ENCODE measurements at places on chromosomes 13 and 19.

DNA sequence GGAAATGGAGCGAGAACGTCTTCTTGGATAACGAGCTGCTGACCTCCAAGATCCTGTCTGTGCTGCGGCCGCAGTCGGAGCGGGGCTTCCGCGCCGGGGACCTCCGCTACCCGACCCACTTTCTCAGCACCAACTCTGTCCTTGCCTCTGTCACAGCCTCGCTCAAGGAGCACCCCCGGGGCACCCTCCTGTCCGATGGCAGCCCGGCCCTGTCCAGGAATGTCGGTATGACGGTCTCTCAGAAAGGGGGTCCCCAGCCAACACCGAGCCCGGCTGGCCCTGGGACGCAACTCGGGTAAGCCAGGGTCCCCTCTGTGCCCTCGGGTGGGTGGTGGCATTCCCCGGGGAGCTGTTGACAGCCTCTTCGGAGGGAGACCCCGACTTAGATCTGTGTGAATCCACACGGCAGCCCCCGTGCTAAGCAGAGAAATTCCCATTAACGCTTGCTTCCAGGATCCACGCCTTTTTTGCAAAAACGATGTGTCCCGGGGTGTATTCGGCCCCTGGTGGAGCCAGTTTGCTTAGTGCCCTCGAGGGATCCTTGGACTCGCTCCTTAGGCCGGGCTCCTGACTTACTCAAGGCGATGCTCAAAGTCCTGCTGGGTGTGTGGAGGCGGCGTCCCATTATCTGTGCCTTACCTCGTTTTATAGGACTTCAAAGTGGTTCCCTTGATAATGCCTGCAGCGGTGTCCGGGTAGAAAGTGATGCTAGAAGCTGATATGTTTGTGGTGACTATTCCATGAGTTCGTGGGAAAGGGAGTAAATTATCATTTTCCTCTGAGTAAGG, 48.5 kb downstream of the PEX11G start:
- DNase-seq, result no peak

- no peak for DNase-seq
Measured at GRCh38 chr13:111519490-111520170, 199.2 kb downstream of the TEX29 start.

DNA sequence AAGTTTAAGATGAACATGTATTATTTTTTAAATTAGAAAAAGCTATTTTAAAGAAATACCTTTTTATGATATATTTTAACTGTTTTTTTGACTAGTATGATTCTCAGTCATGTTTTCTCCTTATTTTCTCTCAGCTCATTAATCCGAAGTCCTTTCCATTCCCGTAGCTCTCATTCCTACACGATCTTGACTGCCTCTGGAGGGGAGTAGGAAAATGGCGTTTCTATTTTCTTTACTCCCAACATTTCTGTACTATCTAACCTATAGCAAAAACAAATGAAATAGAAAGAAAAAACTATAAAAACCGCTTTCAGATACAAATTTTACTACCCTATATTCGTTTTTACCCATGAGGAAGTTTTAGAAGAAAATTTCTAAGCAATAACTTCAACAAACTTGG, 343.8 kb downstream of the RBM26 start:
- DNase-seq, result no peak

GRCh38 chr19:50147462-50148423, 15.3 kb downstream of the IZUMO2 start:
- peak; percentile 94 for DNase-seq

- no peak for DNase-seq
Measured at GRCh38 chr13:57725480-57725879, 93.9 kb downstream of the PCDH17 start.

DNA sequence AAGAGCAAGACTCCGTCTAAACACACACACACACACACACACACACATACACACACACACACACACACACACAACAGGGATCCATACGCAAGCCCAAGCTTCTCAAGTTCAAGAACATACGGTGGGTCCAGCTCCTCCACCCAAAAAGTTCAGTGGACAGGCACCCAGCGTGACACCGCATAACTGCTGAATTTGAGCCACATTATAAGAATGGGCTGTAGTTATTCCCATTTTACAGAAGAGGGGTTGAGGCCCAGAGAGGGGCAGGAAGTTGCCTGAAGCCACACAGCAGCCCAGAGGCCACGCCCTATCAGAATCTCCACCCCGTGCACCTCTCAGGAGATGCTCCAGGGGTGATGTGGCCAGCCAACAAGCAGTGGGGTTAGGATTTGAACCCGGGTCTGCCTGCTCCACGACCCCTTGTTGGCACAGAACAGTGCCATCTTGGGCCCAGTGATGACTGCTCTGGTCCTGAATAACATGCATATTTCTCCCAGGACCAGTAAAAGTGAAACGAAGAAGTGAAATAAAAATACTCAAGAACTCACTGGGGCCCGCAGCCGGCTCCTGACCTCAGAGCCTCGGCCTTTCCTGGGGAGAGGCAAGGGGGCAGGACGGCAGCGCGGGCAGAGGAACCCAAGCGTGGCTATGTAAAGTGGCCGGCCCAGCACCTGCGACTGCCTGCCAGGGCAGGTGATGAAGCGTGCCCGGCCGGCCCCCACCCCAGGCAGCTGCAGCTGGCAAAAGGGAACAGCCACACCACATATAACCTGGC, 61.9 kb downstream of the AP1M1 start:
- no peak for DNase-seq

- no peak for DNase-seq
Measured at GRCh38 chr13:31731921-31732320, 7.4 kb upstream of the RXFP2 start.

GRCh38 chr19:38538793-38539528, 78.8 kb downstream of the MAP4K1 start:
- DNase-seq, result no peak

- no peak for DNase-seq
Measured at GRCh38 chr19:49328741-49329140, 3.8 kb upstream of the SLC6A16 start.

DNA sequence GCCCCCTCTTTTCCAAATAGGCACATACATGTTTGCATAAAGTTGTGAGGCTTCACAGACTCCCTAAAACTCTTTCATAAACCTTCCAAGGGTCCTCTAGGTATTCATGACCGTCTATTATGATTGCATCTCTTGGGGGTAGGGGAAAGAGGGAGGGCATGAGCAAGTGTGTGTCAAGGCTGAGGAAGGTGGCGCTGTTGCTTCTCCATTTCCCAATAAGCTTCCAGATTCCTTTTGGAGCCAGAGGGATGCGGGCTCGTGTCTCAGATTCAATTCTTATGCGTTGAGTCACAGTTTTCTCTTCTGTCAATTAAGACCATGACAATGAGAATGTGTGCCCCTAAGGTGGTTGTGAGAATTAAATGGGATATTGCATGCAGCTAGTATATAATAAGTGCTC, 51.0 kb upstream of the CYP2A7 start:
- no peak for DNase-seq

GRCh38 chr19:10237702-10238101, 6.6 kb upstream of the S1PR2 start:
- DNase-seq, result no peak

GRCh38 chr13:114099191-114099590, 33.2 kb downstream of the RASA3 start:
- DNase-seq, result no peak

DNA sequence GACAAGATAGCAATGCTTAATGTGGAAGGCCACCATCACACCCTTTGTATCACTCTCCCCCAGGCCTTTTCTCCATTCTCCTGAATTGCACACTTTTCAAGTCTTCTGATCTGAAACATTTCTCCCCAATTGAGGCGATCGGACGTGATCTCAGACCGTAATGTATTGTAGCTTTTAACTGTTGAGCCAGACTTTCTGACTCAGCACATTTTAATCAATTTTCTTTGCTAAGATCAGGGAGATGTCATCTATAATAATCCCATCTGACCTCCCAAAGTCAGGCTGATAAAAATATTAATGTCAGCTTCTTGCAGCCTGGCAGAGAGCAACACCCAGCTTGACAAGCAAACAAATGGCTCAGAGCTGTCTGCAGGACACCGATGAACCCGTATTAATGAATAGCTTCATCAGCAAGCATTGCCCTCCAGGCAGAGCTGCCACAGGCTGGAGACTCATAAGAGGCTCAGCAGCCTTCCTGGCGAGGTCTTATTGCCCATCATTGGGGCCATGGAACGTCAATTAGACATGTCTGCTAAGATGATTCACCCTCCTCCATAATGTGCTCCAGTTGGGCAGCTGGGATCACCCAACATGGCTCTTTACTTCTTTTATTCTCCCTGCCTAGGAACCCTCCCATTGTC, 60.2 kb upstream of the UQCRFS1 start:
- no peak for DNase-seq

DNA sequence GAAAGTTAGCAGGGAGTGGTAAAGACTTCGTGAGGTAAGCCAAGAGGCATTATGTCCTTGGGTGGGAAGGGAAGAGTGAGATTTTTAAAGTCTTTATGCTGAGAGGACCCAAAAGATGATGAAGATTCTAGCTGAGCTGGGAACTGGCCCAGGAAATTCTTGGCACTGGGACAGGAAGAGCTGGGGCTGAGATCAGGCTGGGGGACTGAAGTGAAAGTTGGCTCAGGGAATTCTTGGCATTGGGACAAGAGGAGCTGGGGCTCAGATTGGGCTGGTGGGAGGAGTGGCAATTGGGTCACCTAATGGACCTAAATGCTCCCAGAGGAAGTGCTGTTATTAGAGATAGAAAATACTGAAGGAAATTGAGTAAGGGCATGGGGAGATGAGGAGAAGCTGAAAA, 8.8 kb downstream of the SCEL start:
- DNase-seq, result no peak

DNA sequence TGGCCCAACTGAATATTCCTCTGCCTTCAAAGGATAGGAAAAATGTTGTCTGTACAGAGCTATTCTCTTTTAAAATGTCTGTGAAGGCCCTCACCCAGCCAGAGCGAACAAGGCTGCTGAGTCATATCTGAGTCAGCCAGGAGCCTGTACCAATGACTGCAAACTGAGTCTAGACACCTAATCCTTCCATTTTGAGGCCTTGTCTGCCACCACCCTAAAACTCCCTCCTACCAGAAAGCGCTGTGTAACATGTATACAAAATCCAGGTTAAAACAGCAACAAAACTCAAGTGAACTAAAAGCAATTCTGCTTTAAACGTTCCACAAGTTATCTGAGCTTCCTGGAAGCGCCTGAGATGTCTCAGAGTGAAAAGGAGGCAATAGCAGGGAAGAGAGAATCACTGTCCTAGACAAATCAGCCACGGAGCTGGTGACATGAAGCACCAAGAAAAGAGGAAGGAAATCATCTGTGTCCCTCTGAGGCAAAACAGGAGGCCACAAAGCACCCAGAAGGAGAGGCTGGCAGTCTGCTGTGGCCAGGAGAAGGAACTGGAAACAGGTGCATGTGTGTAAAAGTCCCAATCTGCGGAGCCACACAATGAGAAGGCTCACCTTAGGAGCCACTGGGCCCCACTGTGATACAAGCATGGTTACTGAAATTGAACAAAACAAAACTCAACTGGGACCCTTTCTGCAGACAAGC, 10.2 kb downstream of the DHRS12 start:
- DNase-seq, result no peak

Measured in NCI-H748 treated with DMSO at 0.1 percent for 48 hours (cell line).